ENCODE measurements at places on chromosomes 4 and X.

DNA sequence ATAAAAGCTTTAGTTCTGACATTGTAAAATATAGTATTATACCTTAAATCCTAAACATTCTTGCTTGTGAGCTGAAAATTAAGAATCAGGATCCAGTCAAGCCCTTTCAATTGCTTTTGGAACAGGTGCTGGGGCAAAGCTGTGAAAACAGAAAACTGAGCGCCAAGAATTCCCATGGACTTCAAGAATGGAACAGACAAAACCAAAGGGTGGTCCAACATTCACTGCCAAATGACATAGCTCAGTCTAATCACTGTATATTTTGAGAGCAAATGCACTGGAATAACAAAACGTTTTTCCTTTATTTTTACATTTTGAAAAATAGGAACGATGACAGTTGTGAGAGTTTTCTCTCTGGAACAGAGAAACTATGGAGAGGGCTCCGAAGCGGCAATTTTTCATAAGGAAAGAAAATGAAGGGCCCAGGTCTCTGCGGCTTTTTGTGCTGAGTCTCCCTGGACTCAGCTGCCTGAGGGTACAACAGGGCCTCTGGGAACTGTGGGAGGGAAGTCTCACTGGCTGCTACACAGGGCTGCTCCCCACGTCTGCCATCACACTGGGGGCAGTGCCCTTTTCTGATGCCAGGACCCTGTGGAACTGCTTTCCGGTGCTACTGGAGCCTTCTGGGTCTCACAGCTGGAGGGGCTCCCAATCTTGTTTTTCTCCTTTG lies 56.0 kb upstream of the BMPR1B start:
- DNase-seq = no peak
- no peaks in the 10 kb centered on the region for H3K36me3 ChIP-seq
- no peak overlapping the region for H3K27ac ChIP-seq
- no peak overlapping the region for H3K4me3 ChIP-seq
- H3K4me1 ChIP-seq = no peaks in the 10 kb centered on the region
- H3K27me3 ChIP-seq = no peaks in the 10 kb centered on the region

GRCh38 chrX:125778261-125778660 lies 387.8 kb downstream of the DCAF12L2 start:
- no peak overlapping the region for H3K27ac ChIP-seq
- H3K27me3 ChIP-seq = no peaks in the 10 kb centered on the region
- no peaks in the 10 kb centered on the region for H3K4me1 ChIP-seq
- H3K4me3 ChIP-seq = no peak overlapping the region
- no peaks in the 10 kb centered on the region for H3K36me3 ChIP-seq

DNA sequence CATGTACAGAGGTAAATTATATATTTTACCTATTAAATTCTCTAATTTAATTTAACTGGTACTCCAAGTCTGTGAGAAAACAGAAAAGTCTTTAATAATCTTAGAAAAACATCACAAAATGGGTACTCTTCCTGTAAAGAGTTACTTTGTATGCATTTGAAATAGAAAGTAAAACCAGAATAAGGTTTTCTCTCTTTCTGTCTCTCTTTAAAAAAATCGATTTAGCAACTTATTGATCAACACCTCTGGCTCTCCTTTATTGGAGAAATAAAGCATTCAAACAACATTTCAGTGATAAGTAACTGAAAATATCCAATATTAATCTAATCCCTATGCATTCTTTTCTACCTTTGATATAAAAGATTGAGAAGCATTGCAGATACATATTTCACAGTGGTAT lies 27.4 kb downstream of the ATOH1 start:
- H3K27me3 ChIP-seq = no peaks in the 10 kb centered on the region
- H3K36me3 ChIP-seq = no peaks in the 10 kb centered on the region
- no peak overlapping the region for H3K4me3 ChIP-seq
- no peaks in the 10 kb centered on the region for H3K4me1 ChIP-seq

DNA sequence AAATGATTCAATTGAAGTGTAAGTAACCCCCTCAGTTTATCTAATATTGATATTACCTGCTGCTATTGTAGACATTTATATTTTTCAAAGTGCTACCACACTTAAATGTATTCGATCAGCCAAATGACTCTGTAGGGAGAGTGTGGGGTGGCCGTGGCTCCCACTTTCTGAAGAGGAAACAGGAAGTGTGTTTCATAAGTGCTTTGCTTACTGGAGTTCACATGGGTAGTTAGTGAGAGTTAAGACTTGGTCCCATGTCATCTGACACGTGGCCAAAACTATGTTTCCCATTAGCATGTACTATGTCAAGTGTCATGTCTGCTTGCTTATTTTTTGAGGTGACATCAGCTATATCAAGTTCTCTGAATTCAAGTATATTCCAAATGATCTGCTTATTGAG lies 308.1 kb upstream of the GATB start:
- H3K27me3 ChIP-seq = no peaks in the 10 kb centered on the region
- DNase-seq = no peak
- peaks cover 27% of the 10 kb centered on the region for H3K4me1 ChIP-seq

- no peaks in the 10 kb centered on the region for H3K27me3 ChIP-seq
- no peaks in the 10 kb centered on the region for H3K36me3 ChIP-seq
- no peak for DNase-seq
- H3K27ac ChIP-seq = no peak overlapping the region
- no peaks in the 10 kb centered on the region for H3K4me1 ChIP-seq
Measured at GRCh38 chr4:69649629-69650028, 3.4 kb downstream of the UGT2A1 start.

GRCh38 chrX:63652086-63652765 lies 132.8 kb downstream of the ARHGEF9 start:
- no peaks in the 10 kb centered on the region for H3K27me3 ChIP-seq
- H3K36me3 ChIP-seq = no peaks in the 10 kb centered on the region
- H3K4me1 ChIP-seq = no peaks in the 10 kb centered on the region
- H3K27ac ChIP-seq = no peak overlapping the region

- H3K36me3 ChIP-seq = no peaks in the 10 kb centered on the region
- no peak overlapping the region for H3K27ac ChIP-seq
- DNase-seq = no peak
- H3K4me3 ChIP-seq = no peak overlapping the region
Measured at GRCh38 chrX:104270916-104271512, 16.3 kb upstream of the ESX1 start.

DNA sequence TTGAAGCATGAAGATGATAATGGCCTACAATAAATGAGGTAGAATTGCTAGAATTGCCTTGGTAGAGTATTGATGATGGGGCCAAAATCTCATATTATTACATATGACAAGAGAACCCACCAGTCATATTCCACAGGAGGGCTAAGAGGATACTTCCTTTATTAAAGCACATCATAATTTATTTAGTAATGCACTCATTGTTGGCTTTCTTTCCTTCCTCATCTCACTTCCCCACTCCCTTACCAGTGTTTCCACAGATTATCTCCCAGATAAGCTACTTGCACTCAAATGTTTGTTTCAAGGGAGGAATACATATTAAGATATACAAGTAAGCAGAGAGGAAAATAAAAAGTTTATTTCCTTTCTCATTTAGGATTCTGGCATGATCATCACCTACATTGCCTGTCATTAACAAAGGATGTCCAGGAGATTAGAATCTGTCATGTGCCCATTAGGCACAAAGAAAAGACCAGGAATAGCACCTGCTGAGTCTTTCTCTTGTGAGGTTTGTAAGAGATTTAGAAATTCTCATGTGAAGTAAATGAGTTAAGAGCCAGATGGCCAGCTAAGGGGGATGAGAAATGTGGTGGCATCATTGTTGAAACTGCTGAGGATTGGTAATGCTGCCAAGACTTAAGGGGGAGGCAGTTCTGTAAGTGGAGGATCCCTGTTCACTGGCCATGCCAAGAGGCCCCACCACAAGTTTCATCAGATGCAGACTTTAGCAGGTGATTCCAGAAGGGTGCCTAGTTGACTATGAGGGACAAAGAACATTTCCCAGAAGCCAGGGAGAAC lies 52.4 kb upstream of the PRDM8 start:
- no peak overlapping the region for H3K27ac ChIP-seq
- H3K27me3 ChIP-seq = no peaks in the 10 kb centered on the region
- no peak for DNase-seq
- no peaks in the 10 kb centered on the region for H3K36me3 ChIP-seq

- DNase-seq = no peak
- no peak overlapping the region for H3K27ac ChIP-seq
- no peaks in the 10 kb centered on the region for H3K27me3 ChIP-seq
- H3K4me3 ChIP-seq = no peak overlapping the region
- peaks cover 7% of the 10 kb centered on the region for H3K4me1 ChIP-seq
Measured at GRCh38 chrX:119655125-119655524, 37.8 kb downstream of the SEPTIN6 start.
